ENCODE measurements at places on chromosomes 4 and X.

DNA sequence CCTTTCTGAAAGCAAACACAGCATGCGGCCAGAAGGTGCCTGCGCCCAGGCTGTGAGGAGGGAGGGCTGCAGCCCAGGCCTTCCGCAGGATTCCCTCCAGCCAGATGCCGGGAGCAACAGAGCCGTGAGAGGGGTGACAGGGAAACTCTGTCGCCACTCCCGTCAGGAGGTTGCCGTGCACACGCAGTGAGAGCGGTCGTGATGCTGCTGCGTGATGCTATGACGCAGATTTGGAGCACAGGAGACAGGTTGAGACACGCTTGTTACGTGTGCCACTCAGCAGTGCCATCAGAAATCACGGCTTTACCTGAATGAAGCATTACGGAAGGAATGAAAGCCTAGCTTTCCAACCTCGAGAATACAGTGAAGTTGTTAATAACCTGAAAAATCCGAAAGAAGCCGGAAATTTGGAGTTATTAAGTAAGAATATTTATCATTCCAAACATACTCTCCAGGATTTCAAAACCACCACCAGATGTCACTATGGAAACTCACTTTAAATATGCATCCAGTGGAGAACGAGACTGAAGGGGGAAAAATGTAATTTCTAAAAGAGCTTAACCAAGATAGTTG is 54.4 kb downstream of the FAT1 start:
- DNase-seq: no peak

GRCh38 chr4:170990989-170991589 is 822.1 kb upstream of the GALNTL6 start:
- peak; percentile 12 for DNase-seq

- DNase-seq: no peak
These were observed 400.9 kb upstream of the FGF13 start for GRCh38 chrX:139112432-139112831.

GRCh38 chr4:930827-931193 is 1.3 kb downstream of the GAK start:
- no peak for DNase-seq

- DNase-seq: no peak
These were observed 3.9 kb downstream of the KLHL8 start for GRCh38 chr4:87216469-87216868.
